ENCODE measurements at places on chromosomes 2 and 18. TPM values are rescaled to one million over a fixed set of nuclear protein-coding genes. Genes with fewer than 3 reads are reported as not detected.

The ZSWIM2 gene
- total RNA-seq = not detected

The TUBA3E gene
- not detected for total RNA-seq

The PRKAG3 gene
- total RNA-seq = not detected

The MRPS9 gene
- 22.6 TPM for total RNA-seq

The C2orf81 gene
- 1.9 TPM for total RNA-seq

The TDRD15 gene
- not detected for total RNA-seq

The ALK gene
- 0.07 TPM for total RNA-seq

The PKDCC gene
- 79.3 TPM for total RNA-seq

The ADD2 gene
- 1.1 TPM for total RNA-seq

The LHCGR gene
- total RNA-seq = not detected

The TIA1 gene
- total RNA-seq = 83.0 TPM

The SERPINB5 gene
- total RNA-seq = 2.3 TPM

GRCh38 chr18:73920033-73920432 is 227.6 kb downstream of the FBXO15 start:
- no peak for DNase-seq

DNA sequence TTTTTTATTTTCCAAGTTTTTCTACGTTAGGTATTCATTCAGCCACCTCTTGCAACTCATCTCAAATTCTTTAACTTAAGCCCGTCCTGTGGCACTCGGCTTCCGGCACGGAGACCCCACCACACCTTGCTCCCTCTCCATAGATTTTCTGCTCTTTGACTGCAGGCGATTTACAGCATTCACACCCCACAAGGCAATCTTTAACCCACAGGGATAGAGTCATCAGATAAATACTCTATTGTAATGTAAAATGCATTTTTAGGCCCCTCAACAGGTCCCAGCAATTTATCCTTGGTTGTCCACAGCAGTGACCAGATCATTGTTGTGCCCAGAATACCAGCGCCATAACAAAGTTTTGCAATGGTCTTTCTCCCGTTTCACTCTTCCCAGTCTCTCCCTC is 132.3 kb upstream of the EPHA4 start:
- DNase-seq = no peak

DNA sequence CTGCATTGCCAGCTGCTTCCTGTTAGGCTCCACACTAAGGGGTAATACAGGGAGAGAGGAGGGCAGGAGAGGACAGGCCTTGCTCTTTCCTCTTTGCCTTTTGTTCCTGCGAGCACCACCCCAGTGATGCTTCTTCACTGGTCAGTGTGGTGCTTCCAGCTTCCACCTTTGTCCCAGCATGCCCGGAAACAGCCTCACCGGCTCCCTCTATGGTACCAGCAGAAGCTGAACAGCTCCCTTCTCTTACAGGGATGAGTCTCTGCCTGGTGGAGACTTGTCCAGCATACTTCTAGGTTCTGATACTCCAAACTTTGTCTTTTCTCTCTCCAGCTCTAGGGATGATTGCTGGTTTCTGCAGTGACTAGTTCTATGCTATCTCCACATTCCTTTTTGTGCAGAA is 413.3 kb downstream of the TSN start:
- no peak for DNase-seq

DNA sequence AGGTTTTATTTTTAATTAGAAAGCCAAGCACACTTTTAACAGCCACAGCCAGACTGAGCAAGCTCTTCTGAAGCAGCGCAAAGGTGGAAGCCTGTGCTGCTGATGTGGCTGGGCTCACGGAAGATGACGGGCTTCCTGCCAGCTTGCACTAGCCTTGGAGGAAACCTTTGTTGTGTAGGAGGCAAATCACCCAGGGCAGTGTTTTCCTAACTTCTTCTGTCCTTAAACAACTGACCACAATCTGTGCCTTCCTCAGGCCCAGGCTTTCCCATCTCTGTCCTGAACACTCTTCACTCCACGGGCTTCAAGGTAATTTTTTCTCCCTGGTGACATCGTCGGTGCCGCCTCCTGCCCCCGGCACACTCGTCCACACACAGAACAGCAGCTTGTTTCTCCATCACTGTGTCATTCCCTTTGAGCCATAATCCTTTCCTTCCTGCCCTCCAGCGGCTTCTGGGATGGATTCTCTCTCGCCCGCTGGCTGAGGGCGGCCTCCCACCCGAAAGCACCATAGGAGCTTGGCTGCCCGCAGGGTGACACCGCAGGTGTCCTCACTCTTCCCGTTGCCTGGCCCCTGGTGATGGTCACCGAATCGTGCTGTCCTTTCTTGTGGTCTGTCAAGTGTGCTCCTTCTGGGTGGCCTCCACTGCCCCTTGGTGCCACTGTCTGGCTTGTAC is 31.1 kb upstream of the INHBB start:
- no peak for DNase-seq

GRCh38 chr2:236661061-236661761 is 91.6 kb downstream of the ACKR3 start:
- DNase-seq = no peak

GRCh38 chr18:61579581-61579980 is 246.4 kb downstream of the CDH20 start:
- DNase-seq = no peak

DNA sequence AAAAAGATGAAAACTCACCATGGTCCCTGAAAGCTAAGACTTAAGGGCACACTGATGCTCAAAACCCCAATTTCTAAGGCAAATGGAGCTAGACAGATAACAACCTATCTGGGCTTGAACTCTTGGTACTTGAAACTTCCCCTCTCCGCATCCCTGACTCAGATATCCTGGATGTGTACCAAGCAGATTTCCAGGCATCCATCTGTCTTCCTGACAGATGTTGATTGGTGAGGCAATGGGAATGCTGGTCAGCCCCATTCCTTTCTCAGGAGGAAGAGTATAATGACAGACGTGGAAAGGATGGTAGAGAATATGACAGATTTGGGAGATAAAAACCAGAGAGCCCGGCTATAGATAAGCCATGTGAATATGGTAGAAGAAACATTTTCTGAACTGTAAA is 69.2 kb downstream of the ADD2 start:
- DNase-seq = no peak

DNA sequence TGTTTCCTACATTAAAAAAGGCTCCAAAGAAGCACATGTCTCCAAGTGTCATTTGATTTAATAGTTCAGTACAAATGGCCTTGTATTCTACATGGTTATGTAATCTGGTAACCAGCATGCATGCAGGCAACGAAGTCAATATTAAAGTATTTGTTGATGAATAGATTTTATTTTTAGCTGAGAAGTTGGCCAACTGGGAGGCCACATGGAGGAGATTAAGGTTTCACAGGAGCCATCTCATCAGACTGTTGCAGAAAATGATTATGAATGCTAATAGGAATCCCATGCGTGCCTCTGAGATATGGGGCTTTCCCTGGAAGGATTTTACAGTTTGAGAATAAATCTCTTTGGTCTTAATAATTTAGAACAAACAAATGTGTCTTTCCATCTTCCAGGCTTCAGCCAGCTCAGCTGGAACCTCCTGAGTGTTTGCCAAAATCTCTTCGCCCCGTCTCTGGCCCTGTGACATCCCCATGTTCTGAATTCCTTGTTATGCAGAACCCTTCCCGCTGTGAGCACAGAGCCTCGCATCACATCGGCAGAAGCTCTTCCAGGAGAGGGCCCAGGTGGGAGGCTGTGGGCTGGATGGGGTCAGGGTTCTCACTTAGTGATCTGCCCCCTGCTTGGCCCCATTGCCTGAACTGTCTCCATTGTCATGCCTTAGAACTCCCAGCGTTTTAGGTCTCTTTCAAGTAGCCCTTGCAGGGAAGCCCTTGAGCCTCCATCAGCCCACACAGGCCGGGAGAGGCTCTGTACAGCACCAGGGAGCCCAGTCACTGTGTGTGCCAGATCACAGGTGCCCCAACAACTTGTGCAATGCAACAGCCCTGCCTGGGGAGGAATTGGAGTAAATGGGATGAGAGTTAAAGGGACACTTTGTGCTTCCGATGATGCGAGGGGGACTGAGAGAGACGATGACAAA is 190.5 kb upstream of the TWIST2 start:
- DNase-seq = no peak

DNA sequence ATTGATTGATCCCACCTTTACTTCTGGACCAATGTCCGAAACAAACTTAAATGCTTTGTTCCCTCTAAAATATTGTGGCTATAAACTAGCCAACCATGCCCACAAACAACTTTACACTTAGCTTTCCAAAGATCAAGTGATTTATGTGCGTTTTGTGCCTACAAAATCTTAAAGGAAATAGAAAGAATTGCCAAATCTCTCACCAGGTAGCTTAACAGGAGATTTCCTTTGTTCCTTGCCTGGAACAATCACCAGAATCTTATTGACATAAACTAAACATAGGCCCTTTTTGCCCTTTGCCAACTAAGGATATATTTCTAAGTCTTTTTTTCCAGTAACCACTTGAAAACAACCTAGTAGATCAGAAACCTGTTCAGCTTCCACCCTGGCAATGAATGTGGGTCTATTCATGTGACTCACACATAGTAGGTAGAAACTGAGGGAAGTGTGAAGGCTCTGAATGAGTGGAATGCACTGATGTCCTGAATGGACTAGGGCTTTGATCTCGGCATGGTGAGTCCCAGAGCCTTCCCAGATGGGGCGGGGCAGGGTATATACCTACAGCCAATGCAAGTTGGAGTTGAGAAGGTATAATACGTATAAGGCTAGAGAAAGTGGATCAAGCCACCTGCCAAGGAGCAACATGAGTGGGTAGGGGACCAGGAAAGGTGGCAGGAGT is 94.6 kb upstream of the PPP1CB start:
- no peak for DNase-seq

GRCh38 chr2:84427235-84428138 is 31.6 kb downstream of the SUCLG1 start:
- no peak for DNase-seq

DNA sequence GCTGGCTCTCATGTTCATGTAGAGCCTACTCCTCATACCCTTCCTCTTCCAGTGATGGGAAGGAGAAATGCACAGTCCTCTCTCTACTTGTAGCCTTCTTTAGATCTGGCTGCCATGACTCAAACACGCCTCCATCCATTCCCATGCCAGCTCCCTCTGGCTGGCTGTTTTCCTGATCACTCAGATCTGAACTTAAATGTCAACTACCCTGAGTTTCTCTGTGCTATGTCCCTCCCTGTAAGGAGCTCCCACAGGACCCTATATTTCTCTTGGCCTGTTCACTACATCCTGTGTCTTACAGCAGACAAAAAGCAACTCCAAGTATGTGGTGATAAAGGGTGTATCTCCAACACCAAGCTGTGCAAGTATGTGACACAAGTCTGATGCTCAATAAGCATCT is 152.4 kb downstream of the TCF4 start:
- DNase-seq = no peak

DNA sequence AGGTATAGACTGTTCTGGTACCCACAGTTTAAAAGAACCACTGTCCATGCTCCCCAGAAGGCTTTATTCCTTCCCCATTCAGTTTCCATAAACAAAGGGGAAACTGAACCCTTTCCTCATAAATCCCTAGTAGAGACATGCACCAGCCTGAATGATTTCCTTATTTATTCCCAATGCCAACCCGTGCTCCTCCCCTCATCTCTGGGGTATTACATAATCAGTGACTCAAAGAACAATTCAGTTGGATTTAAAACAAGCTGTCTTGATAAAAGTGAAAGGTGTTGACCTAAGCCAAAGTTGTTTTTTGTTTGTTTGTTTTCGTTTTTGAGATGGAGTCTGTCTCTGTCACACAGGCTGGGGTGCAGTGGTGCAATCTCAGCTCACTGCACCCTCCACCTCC is 418.5 kb upstream of the CNTNAP5 start:
- DNase-seq = no peak

DNA sequence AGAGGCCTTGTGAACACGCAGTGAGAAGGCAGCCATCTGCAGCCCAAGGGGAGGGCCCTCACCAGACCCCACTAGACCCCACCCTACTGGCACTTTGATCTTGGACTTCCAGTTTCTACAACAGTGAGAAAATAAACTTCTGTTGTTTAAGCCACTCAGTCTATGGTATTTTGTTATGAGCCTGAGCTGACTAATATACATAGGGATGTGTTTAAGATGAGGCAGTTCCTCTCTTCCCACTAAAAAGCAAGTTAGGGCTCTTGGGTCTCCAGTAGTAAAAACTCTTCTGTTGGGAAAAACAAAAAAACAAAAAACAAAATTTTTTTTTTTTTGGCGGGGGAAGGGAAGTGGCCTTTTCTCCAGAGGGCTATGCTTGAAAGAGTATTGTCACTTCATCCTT is 233.2 kb upstream of the SMAD7 start:
- DNase-seq = no peak

GRCh38 chr18:63146828-63147409 is 172.7 kb downstream of the BCL2 start:
- no peak for DNase-seq

DNA sequence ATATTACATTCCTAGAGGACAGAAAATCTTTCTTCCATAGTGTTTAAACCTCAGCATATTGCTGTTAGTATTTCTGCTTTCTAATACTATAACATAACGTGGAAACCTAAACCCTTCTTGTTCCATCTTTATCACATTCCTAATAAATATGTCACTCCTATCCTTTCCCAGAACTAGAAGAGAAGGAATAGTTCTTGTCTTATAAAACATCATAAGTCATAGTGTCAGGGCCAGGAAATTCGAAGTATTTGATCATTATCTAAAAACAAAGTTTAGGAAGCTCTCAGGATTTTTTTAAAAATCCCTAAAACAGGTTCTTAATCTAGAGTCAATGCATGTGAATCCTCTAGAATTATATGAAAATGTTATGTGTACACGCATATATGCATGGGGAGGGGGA is 2.0 kb downstream of the NHEJ1 start:
- DNase-seq = no peak

DNA sequence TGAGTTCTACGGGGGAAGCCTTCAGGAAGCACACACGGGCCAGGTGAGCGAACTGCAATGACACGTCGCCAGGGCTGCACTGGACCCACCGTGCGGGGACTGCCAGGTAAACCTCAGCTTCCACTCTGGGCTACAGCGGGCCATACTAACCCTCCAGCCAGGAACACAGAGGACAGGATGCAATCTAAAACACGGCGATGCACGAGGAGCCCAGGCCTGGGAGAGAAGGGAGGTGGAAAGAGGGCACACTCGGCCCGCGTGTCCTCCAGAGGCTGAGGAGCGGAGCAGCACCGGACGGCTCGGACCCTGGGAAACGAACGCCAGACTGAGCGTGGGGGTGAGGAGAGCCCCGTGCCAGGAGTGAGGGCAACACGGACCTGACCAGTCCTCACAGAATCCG is 69.3 kb downstream of the HDAC4 start:
- DNase-seq = no peak

- DNase-seq = no peak
Measured at GRCh38 chr2:239381709-239382134, 19.1 kb downstream of the HDAC4 start.

GRCh38 chr2:229611360-229611759 is 103.0 kb downstream of the DNER start:
- no peak for DNase-seq

DNA sequence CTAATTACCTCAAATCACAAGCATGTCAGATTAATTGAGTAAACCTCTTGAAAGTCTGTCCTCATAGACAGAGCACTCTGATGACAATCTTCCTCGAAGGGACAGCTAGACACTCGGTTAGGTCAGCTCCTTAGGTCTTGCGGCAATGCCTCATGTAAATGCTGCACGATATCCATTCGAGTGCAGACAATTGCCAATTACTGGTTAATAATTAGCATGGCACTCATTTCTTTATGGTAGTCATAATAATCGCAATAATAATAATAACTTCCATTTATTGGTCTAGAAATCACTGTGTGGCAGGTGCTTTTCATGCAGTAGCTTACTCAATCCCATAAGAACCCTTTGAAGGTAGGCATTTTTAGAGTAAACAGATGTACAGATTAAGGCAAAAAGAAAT is 44.7 kb upstream of the DSC1 start:
- DNase-seq = no peak
